Left lung (tissue), 14 donors: ENCODE measurements at places on chromosomes 5 and 9.

- no peak for DNase-seq
Observed at GRCh38 chr5:78354066-78354670, 6.2 kb upstream of the SCAMP1 start.

DNA sequence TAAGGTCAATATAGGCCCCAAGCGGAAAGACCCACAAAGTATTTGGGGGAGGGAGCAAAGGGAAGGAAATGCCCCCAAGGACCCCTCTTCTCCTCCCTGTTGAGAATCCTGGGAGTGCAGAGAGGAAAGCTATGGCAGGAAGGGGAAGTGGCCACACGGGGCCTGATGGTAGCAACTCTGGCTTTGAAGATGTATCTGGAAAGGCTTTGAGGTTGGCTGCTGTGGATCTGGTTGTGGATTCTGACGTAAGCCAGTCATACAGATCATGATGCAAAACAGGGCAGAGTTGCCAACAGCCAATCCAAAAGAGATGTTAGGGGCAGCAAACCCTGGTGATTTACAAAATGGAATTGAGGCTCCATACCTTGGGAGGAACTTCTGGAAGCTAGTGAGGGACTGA, 108.8 kb downstream of the PRKACG start:
- no peak for DNase-seq

DNA sequence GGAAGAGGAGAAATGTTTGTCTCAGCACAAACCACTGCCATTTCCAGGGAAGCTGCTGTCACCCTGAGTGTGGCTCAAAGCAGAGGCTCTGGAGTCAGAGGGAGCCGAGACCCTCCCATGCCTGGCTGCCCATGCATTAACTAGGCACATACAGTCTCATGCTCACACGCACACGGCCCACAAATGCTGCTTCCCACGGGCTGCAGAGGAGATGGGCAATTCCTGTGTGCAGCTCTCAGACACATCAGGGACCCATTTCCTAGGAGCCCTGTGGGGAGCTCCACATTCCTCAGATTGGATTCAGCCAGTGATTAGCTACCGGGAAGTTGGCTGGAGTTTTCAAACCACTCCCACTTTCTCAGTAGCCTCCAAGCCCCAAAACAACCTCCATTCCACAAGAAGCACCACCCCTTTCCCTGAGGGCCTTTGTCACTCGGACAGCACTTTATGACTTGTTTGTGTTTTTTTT, 9.1 kb upstream of the PTGES start:
- peak; percentile 69 for DNase-seq

DNA sequence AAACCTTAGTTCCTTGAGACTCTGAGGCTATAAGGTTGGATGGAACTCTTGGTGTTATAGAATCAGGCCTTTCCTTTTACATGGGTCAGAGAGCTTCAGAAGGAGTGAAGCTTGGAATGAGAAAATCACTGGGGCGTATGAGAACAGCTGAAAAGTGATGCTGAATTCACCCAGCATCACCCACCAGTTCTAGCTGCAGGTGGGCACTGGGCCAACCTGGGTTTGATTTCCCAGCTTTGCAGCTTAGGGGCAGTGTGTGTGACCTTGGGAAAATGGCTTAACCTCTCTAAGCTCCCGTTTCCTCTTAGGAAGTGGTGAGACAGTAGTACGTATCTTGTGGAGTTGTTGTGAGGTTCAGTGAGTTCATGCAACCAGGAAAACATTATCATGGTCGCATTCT, 10.7 kb downstream of the PCDH12 start:
- DNase-seq: no peak

DNA sequence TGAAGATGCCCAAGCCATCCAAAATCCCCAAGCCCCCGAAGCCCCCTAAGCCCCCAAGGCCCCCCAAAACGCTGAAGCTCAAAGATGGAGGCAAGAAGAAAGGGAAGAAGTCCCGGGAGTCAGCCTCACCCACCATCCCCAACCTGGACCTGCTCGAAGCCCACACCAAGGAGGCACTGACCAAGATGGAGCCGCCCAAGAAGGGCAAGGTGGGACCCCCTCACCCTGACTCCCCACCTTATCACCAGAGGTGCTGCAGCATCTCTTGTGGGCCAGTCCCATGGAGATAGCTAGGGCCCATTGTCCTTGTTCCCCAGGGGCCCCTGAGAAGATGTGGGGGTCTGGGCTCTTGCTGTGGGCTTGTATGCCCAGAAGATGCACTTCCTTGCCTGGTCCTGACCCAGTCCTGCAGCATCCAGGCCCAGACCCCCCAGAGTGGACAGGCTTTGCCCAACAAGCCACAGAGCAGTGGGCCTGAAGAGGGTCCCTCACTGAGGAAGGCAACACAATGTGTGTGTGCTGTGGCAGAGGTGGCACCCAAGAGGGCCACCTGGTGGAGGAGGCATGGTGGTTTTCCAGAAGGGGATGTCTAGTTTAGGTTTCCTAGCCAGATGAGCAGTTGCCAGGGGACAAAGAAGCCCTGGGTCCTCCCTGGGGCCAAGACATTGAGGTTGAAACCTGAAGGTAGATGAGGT, 84.1 kb downstream of the PHF2 start:
- no peak for DNase-seq

- no peak for DNase-seq
Observed at GRCh38 chr9:19199012-19199411, 31.5 kb upstream of the DENND4C start.
